CD4-positive, alpha-beta T cell treated with Interleukin-2 at 100 ng/mL for 4 hours (primary cell): ENCODE measurements at places on chromosomes 3 and 15.

DNA sequence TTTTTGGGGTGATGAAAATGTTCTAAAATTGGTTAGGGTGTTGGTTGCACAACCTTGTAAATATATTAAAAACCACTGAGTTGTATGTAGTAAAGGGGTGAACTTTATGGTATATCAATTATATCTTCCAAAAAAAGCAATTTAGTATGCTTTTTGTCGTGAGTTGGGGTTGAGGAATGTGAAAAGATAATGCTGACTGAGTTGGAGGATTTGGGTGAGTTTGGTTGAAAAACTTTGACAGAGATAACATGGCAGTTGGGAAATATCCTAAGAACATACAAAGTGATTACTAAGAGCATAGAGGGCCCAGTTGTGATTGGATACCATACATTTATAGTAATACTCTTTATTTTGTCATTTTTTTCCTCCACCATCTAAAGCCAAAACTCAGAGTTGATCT, 33.6 kb downstream of the HMG20A start:
- DNase-seq: no peak

GRCh38 chr3:75906555-75907112, 121.3 kb upstream of the ZNF717 start:
- no peak for DNase-seq

DNA sequence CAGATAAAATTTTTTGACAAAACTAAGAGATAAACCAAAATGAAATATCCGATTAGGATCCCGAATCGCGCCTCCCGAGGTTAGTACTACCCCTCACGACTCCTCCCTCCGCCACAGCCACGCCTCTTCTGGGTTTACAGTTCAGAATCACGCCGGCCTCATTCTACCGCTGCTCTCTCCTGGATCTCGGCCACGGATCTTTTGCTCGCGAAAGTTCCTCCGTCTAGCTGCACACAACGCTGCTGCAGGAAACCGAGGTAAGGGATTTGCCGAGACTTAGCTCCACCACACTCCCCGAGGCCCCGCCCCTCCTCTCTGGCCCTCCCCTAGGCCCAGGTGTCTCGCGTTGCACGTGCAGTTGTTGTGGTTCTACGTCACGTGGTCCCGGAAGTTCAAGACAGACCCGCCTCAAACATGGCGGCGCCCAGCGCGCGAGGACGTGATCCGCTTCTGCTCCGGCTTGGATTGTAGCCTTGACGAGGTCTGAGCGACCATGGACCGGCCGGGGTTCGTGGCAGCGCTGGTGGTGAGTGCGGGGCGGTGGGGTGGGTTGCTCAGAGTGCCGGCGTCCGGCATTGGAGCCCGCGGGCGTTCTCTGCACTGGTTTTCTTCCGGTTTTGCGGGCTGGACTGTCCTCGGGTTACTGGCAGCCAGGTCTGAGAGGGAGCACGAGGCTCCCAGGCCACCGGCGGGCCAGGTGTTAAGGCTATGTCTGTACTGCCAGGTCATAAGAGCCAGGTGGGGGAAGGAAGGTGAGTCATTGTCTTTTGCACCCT, at the start of gene SLC25A26:
SLC25A26 (plus strand) TSS at position 400 of the 776 bp plus-strand sequence; CDS start at position 494, 94 bp downstream.
- peak; percentile 96 for DNase-seq

DNA sequence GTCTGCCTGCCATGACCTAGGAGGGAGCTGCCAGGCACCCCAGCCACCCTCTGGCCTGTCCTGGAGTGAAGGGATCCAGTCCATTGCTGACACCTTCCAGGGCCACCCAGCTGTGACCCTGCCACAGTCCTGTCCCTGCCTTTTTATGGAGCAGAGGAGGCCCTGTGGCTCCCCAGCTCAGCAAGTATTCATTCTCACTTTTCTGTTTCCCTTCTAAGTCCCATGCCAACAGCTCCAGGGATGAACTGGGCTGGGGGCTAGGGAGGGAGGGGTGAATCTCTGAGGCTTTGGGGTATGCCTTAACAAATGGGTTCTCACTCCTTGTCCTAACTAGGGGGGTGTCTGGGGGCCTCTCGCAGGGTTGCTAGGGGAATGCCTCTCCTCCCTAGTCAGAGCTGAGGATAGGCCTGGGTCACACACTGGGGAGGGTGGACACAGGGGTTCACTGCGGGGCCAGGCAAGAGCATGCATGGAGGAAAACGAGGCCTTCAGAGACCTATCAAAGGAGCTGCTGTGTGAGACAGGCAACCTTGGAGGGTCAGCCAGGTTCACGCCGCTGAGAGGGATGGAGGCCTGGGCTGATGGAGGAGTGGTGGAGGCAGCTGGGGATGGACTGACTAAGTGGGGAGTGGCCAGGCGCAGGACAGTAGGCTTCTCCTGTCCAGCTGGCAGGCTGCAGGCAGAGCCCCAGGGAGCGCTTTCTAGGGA, 31.8 kb downstream of the EPHB3 start:
- DNase-seq: no peak

DNA sequence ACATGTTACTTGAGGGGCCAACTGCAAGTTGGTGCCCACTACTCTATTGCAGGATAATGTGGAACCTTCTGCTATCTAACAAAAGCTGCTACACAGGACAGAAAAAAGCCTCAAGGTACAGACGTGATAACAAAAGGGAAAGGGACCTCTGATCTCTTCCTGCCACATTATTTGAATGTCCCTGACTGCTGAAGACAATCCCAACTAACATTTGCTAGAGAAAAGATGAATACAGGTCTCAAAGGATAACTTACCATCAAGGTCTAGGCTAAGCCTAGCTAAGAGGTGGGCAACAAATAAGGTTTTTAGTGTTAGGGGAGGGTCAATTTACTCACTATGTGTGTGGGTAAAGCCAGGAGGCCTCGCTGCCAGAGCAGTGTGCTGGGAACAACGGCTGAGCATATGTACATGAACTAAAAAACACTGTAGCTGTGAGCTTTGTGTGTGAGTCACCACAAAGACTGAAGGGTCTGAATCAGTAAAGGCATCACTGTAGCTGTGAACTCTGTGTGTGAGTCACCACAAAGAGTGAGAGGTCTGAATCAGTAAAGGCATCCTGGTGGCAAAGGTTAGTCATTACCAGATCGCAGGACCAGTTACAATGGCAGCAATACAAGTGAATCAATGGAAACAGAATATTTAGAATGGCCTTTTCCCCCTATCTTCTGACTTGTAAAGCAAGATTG, 111.7 kb downstream of the LMLN start:
- DNase-seq: peak; percentile 49

- DNase-seq: no peak
These were observed 1.5 kb downstream of the ABHD5 start for GRCh38 chr3:43692085-43692855.

DNA sequence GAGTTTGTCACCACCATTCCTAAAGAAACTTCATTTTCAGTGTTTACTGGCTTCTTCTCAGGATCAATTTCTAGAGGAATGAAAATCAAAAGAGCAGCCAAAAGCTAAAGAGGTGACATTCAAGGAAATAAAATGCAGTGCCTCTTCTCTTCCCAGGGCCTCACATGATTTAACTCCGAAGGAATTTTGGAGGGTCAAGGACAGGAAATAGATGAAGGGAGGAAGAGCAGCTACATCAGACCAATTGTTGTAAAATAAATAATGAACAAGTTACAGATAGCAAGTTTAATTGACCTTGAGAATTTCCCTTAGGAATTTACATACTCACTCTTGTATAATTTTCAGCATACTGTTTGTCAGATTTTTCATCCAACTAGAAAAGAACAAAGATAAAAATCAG, 78.1 kb downstream of the LRRFIP2 start:
- no peak for DNase-seq

DNA sequence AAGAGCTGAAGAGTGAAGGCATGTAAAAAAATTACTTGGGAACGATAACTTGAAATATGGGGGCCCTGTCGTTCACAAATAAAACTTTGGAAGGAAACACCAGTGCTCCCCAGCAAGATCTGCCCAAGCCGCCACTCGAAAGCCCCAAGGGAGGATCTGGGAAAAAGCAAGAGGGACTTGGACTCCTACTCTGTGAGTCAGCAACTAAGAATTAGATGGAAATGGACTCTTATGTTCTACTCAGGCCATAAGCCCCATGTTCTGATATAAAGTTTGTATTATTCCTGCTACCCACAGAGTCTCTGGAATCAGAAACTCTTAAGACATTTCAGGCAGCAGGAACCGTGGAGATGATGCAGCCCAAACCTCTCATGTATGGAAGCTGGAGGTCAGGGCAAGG, 75.7 kb downstream of the ITGB5 start:
- DNase-seq: no peak

GRCh38 chr3:16504242-16504641, 9.3 kb downstream of the RFTN1 start:
- no peak for DNase-seq

- DNase-seq: peak; percentile 63
These were observed 42.1 kb upstream of the TASOR start for GRCh38 chr3:56725175-56725574.

DNA sequence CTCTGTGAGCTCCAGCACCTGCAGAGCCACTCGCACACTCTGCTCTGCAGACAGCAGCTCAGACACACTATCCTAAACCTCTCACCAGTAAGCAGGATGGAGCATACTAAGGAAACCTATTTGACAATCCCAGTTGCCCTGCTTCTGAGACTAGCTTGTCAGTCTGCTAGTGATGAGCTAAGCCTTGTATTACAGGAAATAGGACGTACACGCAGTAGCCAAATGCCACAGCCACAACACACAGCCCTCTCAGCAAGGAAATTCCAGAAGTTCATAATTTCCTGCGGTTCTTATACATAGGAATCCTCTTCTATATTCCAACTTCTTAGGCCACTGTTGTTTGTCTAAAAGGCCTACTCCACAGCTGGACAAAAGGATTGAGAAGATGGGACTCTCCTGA, 74.5 kb downstream of the MYLK start:
- no peak for DNase-seq

DNA sequence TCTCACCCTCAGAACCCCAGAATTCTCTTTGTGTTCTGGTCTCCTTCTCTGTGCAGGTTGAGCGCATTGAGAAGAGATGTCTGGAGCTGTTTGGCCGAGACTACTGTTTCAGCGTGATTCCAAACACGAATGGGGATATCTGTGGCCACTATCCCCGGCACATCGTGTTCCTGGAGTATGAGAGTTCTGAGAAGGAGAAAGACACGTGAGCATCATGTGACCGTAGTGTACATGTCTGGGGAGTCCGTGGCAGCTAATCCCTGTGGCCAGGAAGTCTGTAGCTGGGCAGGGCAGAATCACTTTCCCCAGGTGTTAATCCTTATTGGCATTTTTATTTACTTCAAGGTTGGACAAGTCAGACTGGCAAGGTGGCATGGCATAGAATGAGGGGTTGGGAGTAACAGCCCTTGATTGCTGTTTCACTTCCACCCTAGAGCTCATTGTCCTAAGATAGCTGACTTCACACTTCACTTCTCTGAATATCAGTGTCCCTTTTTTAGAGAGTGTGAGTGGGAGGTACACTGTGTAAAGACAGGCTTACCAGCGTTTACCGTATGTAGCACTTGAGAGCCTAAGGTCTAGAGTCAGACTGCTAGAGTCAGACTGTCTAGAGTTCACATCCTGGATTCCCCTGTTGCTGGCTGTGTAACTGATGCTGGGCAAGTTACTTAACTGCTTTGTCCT, 4.4 kb downstream of the MTMR14 start:
- no peak for DNase-seq

- no peak for DNase-seq
These were observed 80.8 kb downstream of the PCCB start for GRCh38 chr3:136330900-136331299.

DNA sequence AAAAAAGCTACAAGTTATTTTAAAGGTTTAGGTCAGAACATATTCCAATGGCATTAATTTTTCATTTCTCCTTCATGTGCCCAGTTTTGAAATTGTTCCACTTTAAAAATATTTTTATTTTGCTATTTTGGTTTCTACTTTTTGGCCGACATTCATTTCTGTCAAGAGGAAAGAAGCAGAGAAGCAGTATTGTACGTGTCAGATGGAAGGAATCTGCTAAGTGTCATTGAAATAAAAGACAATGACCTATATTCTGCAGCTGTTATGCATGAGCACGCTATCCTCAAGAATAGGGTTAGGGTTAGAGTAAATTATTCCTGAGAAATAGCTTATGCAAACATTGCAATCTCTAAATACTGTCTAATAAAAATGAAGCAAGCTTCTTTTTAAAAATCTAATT, 941.7 kb downstream of the TUSC7 start:
- DNase-seq: no peak

DNA sequence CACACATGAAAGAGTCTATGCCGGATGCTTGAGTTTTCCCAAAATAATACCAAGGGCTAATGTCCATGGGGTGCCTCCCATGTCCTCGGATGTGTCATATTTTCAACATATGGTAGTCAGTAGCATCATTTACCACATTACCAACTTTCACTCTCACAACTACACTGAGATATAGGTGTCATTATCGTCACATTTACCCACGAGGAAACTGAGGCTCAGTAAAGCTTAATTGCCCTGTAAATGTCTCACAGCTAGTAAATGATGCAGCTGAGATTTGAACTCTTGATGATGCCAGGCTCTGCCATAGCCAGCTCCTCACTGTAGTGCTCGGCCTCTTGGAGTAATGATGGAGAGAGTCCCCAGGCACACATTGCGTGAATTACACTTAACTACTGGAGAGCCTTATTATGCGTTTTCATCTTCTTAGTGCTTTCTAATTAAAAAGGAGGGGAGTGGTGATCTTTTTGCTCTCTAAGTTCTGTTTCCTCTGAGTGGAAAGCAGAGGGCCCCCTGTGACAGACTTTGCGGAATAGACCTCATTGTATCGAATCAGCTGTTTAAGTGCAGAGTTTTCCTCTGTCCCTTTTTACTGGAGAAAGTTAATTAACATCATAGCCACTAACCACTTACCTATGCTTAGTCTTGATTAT, 142.0 kb upstream of the SLCO3A1 start:
- DNase-seq: no peak

- no peak for DNase-seq
These were observed 178.8 kb downstream of the CHST2 start for GRCh38 chr3:143298380-143298779.

DNA sequence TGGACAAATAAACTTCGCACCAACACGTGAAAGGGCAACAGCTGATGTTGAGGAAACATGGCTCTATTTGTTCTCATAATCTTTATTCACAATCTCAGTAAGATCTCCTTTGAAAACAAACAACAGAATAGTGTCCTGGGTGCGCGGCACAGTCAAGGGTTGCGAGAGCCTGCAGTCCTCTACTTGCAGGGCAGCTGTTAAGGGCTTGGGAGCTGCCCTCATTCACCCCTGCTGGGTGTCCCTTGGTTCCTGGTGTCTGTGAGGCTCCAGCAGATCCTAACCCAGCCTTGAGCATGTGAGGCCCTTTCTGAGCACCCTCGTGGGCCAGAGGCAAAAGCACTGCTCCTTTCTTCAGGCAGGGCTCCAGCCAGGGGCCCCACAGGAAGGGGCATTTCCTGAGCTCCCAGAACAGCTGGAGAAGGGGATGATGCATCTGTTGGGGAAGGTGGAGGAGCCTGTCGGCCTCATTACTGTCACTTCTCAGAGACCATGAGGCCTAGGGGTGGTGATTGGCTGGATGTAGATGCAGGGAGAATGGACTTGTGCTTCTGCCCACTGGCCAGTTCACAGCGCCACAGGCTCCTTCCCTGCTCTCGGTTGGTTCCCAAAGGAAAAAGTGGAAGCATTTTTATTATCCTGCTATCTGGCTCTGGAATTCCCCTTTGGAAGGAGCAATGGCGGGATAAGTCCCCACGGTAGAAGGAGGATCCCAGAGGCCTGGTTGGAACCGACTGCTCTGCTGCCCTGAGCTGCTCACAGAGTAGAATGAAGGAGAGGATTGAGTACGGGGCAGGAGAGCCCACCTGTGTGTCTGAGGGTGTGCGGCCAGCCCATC, 51.9 kb upstream of the KLF13 start:
- DNase-seq: no peak

- DNase-seq: no peak
These were observed 58.6 kb downstream of the TMEM212 start for GRCh38 chr3:171901615-171902312.
